ENCODE measurements at places on chromosomes 7 and 10. TPM values are rescaled to one million over a fixed set of nuclear protein-coding genes. Genes with fewer than 3 reads are reported as not detected.
A peak's percentile ranks its signal among the peaks of the same experiment; 100 is the strongest.

Gene AGFG2
- 19.8 TPM for total RNA-seq

Gene MPP7
- 14.0 TPM for total RNA-seq

DNA sequence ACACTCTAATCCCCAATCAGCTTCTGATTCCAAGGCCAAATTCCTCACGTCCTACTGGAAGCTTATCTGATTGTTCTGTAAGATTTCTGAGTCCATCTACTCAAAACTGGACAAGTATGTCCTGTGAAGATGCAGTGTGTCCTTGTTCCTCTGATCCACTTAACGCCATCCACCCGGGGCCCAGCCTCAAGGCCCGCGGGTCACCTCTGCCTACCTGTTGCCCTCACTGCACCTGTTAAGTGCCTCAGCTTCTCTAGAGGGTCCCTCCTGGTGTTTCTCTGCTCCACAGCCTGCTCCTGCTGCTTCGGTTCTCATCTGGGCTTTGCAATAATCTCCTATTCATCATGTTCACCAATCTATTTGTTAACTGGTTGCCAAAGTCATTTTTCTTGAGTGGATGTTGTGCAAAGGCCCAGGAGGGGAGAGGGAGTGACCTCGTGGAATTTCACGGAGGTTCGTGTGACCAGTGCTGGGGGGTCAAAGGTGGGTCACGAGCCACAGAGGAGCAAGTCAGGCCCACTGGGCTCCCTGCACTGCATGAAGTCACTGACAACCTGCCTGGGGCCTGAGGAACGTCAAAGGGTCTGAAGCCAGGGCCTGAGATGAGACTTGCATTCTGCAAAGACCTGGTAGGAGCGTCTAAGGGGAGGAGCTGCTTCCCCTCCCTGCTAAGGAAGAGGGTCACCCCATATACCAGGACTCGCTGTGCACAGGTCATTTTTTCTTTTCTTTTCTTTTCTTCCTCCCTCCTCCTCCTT is 338.1 kb downstream of the WDR37 start:
- DNase-seq = no peak

GRCh38 chr7:7304705-7305450 is 122.5 kb downstream of the C1GALT1 start:
- no peak for DNase-seq

Gene ACHE
- total RNA-seq = 0.65 TPM

DNA sequence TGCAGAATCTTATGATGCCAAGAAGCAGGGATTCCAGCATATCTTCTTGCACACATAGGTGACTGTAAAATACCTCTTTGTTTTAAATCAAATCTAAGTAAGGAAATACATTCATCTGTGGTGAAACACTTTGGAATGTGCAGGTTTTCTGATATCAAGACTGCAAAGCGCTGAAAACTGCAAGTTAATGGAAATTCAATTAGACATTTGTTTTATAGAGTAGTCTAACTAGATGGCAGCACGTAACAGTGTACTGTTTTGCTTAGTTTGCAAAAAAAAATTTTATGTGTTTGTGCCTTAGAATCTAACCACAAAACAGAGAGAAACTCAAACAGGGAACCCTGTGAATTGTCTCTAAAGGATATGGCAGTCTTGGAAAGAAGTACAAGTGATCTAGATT is 259.2 kb downstream of the HDAC9 start:
- no peak for DNase-seq

DNA sequence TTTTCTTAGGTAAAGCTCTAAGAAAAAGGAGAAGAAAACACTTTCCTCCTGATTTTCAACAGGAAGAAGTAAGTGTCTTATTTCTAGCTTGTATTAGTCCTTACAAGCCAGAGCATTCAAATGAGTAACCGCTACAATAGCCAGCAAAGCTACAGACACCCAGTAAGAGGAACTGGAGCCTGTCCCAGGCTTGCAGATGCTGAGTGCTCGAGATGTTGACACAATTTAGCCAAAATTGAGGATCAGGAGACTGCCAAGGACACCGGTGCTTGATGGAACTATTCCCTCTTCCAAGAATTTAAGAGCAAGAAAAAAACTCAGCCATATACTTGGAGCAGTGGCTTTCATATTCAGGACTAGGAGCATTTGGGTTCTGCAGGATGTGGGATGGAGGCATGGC is 149.3 kb upstream of the DPP6 start:
- DNase-seq = no peak

DNA sequence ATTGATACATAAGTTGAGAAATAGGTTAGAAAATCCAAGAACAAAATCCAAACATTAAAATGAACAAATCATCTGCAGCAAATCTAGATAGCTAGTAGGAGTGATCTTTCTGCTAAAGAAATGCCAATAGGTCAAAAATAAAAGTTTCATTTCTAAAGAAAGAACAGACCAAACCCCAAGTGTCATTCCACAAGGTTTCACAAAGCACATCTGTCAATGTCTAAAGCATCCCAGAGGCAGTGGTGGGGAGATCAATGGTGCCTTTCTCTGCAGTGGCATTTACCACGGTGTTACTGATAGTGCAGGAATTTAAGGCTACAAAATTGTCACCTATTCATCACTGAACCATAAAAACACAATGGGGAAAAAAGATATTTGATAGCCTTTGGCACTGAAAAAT is 147.9 kb downstream of the PARD3 start:
- DNase-seq = no peak

Gene PALD1
- total RNA-seq = 4.6 TPM

DNA sequence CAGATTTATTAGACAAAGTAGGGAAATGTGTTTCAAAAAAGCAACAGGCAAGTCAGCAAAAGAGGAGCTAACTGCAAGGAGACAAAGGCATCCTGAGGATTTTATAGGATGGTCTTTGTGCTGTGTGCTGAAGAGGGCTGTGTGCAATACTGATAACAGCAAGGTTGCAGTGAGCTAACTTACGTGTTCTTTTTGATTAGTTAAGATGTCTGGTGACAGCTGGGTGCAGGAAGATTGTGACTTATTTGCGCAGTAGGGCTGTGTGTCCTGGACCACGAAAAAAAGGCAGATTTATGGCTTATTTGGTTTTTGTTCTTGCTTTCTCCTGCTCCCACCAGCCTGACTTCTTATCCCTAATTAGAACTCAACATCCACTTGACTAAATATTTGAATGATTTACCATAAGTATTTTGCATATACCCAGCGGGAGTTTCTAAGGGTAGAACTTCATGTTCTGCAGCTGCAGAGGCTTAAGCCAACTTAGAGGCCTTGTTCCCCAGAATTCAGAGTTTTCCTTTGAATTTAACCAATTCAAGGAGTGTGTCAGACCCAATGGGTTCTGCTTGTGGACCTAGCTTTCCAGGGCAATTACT is 119.0 kb downstream of the ANKRD26 start:
- DNase-seq = no peak

GRCh38 chr7:71308096-71308495 is 176.2 kb downstream of the GALNT17 start:
- DNase-seq = no peak

DNA sequence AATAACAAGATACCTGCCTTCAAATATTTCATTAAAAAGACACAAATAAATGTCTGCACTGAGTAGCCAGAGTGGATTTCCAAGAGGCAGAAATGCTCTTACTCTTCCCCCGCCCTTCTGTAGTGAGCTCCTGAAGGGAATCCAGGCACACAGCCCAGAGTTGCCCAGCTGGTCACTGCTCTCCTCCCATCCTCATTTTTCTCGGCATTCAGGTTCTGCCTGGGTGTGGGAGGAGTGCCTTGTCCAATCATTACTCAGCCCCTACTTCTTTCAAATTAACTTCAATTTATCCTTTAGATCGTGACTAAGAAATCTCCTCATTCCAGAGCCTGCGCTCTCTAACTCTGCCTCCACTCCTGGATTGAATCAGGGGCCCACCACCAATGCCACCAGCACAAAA is 12.2 kb downstream of the CCDC6 start:
- DNase-seq = peak; percentile 57
